ENCODE measurements at places on chromosomes 7 and 10. TPM values are rescaled to one million over a fixed set of nuclear protein-coding genes. Genes with fewer than 3 reads are reported as not detected.

GRCh38 chr7:155950898-155951553 is 138.8 kb upstream of the SHH start:
- no peak for DNase-seq

- DNase-seq, result no peak
Observed at GRCh38 chr10:96082748-96083147, 39.4 kb downstream of the CCNJ start.

- peak; percentile 77 for DNase-seq
Observed at GRCh38 chr7:70582927-70583895, 548.7 kb upstream of the GALNT17 start.

The HPSE2 gene
- total RNA-seq, result 0.30 TPM

The ZNF722 gene
- not detected for total RNA-seq
